CD4-positive, alpha-beta T cell treated with Interferon gamma for 1 hour (primary cell): ENCODE measurements at places on chromosomes 7 and 10.

DNA sequence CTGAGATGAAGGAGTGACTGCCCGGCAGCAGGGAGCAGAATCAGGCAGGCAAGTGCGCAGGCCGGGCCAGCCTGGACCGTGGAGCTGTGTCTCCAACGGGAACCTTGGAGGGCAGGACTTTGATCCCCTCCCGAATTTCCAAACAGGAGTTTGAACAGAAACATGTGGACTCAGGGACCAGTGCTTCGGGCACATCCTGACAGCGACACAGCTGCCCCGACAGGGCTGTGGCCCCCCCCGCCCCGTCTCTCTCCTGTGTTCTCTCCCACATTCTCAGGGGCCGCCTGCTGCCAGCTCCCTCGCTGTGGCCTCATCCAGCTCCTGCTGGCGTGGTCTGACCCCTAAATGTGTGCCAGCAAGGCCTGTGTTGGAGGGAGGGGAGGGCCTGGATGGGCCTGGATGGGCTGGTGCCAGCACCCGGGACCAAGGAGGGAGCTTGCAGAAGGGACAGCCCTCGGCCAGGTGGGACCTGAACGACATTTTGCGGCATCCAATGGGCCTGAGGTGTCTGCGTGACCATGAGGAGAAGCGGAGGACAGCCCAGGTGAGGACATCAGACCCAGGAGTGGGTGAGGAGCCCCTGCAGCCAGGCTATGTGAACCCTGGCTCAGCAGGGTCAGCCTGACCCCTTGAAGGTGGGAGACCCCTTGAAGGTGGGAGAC is 222.9 kb downstream of the DNAJB6 start:
- no peak for DNase-seq

DNA sequence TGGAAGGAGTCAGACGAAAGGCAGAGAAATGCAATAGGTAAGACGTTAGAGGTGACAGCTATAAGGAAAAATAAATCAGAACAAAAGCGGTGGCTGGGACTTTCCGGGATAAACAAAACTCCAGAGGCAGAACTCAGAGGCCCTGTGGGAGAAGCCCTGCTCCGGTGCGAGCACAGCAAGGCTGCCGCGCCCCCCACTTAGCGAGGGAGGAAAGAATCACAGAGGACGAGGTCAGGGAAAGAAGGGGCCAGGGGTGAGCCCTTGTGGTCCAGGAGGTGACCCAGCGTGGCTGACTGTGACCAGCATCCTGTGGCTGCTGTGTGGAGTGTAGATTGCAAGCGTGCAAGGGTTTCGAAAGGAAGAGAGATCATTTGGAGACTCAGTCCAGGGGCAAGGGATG is 591.8 kb upstream of the ADARB2 start:
- no peak for DNase-seq

DNA sequence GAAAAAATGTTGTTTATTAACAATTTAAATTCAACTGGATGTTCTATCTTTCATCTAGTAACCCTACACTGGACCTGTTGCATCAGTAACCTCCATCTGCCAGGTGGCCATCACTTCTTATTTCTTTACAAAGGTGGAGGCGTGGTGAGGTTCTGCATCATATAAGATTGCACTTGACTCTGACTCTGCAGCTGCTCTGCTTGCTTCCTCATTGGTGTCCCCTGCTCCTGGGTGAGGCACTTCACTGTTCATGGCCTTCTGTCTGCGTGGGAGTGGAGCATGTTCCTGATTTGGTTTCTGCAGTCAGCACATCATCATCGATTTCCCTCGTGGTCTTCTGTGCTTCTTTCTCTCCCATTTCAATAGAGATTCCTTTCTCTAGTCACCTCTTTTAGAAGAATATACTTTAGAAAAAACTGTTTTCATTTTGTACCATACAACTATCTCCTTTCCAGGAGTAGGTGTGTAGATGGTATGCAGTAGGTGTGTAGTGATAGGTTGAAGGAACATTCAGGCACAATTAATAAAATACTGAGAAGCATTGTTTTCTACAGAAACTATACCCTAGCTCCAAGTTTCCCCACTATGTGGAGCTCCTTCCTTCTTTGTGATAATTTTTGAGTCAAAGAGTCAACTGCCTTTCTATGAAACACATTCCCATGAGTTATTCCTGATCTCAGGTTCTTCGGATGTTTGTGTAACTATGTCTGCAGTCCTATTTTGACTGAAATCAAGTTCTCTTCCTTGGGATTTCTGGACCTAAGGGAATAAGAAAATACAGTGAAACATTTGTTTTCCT is 231.7 kb upstream of the CNTNAP2 start:
- no peak for DNase-seq

DNA sequence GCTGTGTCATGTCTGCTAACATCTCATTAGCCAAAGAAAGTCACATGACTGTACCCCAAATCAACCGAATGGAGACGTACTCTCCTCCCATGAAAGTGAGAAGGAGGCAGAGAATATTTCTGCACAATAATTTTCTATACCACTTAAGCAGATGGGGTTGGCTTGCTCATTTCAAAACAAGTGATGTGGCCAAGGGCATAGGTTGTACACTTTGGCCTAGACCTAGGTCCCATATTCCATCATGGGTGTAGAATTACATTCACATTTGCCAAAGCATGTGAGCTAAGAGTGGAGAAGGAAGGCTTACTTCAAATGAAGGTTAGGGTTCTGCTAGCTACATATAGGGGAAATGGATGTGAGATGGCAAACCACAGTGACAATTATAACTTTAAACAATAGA is 83.0 kb downstream of the ZNF365 start:
- DNase-seq = no peak

DNA sequence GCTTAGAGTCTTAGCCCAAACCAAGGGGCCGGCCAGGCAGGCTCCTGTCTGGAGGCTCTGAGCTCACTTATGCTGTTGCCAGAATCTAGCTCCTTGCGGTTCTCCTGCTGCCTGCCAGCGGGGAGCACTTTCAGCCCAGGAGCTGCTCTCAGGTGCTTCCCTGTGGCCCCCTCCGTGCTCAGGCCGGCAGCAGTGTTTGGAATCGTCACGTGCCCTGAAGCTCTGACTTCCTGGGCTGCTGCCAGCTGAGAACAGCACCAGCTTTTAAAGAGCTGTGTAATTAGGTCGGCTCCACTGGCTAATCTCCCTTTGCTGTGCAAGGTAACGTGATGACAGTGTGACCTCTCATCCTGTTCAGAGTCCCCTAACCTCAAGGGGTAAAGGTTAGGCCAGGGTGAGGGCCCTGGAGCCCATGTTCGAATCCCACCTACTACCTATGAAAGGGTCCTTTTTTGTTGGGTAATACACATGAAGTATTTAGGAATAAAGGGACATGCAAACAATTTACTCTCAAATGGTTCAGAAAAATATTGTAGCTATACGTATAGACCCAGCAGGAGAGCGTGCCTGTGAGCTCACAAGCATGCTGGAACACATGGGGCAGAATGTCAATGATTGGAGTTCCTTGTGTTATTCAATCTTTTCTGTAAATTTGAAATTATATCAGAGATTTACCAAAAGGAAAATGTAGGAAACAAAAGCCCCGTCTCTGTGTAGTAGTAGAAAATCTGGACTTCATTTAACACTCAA is 16.6 kb downstream of the ZNF862 start:
- DNase-seq = no peak

GRCh38 chr10:73867871-73868631 is 6.3 kb downstream of the CAMK2G start:
- no peak for DNase-seq

GRCh38 chr10:71589617-71590551 is 129.7 kb downstream of the C10orf105 start:
- no peak for DNase-seq

DNA sequence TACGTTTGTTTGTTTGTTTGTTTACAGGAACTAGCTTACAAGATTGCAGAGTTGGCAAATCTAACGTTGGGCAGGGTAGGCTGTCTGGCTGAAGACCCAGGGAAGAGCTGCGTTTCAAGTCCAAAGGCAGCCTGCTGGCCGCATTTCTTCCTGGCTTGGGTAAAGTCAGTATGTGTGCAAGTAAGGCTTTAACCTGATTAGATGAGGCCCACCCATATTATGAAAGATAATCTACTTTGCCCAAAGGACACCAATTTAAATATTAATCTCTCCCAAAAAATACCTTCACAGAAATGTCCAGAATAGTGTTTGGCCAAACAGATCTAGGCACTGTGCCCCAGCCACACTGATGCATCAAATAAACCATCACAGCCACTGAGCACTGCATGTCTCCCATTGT is 228.9 kb upstream of the HABP2 start:
- DNase-seq = no peak
